Fibroblast of lung (primary cell): ENCODE measurements at places on chromosomes 16 and 17.

DNA sequence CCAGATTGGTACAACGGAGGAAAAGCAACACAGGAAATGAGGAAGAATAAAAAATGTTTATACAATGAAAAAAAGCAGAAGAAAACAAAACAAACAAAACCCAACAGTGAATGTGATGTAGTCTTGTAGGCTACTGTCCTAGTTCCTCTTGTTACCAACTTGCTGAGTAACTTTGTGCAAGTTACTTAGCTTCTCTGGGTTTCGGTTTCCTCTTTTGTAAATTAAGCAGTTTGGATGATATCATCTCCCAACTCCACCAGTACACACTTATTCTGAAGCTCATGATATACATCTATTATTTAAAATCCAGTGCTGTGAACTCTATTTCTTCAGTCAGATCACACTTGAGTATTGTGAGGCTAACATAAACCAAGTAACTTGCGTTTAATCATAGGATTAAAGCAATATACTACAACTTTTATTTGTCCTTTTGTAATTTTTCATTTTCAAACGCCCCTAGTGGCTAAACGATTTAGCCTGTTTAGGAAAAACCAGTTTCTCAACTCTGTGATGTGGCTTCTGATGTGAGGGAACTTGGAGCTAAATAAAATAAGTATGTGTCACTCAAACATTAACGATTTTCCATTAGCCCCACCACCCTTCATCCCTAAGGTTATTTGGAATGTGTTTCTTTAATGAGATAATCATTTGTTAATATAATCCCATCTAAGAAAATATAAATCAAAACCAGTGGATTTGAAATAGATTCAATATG is 1.4 kb upstream of the UNK start:
- peak; percentile 45 for DNase-seq

DNA sequence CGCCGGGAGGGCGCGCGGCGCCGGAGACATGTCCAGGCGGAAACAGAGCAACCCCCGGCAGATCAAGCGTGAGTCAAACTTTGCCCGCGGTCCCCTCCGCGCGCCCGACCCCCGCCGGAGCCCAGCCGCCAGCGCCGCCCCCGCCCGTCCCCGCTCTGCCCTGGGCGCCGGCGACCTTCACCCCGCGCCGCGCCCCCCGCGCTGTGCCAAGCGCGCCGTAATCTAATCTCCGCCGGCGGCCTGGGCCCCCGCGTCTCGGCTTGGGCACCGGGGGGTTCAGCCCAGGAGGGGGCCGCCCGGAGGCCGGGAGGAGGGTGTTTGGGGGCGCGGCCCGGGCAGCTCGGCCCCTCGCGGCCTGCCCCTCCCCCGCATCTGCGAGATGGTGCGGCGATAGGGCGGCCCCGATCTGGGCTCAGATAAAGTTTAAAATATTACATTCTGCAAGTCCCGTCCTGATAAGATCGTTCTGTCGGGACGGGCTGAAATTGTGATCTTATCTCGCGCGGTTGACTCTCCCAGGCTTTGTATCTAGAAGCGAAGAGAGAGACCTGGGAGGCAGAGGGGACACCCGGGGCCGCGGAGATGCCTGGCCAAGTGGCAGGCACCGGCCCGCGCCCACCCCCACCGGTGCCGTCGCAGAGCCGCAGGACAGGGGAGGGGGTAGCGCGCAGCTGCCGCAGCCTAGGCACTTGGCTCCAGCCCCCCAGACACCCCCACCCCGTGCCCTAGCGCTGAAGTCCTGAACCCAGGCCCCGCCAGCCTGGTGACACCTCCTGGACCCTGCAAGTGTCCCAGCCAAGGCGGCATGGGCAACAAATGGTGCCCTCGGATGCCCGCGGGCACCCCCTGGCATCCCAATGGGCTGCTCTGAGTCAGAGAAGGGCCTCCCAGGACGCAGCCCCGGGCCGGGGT is 787 bp downstream of the ZFPM1 start:
- DNase-seq: no peak

- DNase-seq: no peak
These were observed 687 bp upstream of the NARF start for GRCh38 chr17:82457929-82458178.

GRCh38 chr17:68646626-68647526 is 45.7 kb upstream of the FAM20A start:
- peak; percentile 19 for DNase-seq

- DNase-seq: no peak
These were observed 1972.6 kb downstream of the TP53TG3F start for GRCh38 chr16:35431829-35432663.

DNA sequence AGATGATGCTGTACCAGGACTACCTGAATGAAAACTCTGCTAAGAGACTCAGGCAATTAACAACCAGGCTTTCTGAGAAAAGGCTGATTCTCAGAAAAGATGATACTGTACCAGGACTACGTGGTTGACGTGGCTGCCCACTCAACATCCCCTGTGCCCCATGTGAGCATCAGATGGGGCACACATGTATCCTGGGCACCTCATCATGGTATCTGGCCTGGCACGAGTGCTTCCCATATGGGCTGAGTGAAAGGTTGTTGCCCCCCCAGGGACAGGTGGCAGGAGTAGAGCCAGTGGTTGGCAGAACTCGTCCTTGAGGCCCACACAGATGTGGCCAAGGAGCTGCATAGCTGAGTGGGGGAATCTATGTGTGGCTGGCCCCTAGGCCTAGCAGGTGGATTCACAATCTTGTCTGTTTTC is 3.5 kb upstream of the CES4A start:
- DNase-seq: no peak

DNA sequence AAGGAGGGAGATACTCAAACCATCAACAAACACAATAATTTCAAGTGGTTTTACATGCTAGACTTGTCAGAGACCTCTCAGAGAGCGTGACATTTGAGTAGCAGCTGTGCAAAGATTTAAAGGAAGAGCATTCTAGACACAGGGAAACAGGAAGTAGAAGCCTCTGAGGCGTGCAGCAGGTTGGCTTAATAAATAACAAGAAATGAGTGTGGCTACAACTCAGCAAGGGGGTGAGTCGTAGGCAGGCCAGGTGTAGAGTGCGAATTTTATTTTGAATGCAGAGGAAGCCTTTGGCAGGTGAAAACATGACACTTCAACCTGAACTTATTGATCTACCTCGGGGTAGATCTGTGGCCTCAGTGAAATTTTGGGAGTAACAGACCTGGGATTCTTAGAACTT is 73.2 kb upstream of the MRTFB start:
- no peak for DNase-seq

DNA sequence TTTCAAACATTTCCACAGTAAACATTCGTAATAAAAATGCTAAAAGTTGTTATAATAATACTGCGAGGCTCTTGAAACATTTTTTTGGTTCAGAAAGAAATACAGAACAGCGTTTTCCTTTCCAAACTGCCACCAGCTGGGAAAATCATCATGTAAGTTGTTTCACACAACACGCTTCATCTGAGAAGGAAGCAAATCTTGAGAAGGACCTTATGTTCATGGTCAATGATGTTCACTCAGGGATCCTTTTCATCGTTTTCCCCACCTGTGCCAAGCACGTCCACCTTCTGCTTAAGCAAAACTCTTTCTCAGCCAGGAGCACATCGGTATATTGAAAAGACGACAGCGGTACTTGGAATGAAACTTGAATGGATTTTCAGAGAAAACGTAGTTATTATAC is 274.5 kb upstream of the ELAC2 start:
- no peak for DNase-seq

GRCh38 chr16:8943001-8943763 is 20.5 kb downstream of the USP7 start:
- DNase-seq: no peak

GRCh38 chr16:86667035-86667434 is 88.7 kb downstream of the FOXL1 start:
- DNase-seq: no peak

DNA sequence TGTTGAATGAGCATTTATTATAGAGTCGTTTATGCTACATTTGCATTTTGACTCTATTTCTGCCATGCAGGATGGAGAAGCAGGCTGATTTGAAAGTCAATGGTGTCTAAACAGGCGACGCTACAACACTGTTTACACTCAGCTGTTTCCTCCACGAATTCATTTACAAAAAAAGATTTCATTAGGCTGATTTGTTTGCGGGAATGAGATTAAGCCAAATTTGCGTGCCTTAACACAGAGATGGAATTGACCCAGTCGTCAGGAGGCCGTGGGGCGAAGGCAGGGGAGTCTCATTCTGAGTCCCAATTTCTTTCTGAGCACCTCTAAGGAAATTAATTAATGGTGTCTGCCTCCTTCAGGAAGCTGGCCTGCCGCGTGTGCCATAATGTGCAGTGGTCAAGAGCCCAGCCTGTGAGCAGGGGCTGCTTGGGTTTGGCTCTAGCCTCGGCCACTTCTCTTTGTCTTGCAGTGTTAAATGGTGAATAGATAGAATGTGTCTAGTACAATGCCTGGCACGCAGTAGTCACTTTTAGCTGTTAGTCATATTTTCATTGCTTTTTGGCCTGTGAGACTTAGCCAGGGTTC is 88.6 kb upstream of the NKD1 start:
- no peak for DNase-seq

GRCh38 chr16:49489686-49490320 is 116.2 kb downstream of the C16orf78 start:
- DNase-seq: no peak

- no peak for DNase-seq
These were observed 401.4 kb downstream of the GRIN2A start for GRCh38 chr16:9780831-9781230.

- DNase-seq: no peak
These were observed 278.6 kb downstream of the CBLN1 start for GRCh38 chr16:49003022-49003421.

GRCh38 chr17:40022497-40022896 is 7.3 kb downstream of the CSF3 start:
- no peak for DNase-seq

- DNase-seq: no peak
These were observed 1.3 kb upstream of the BAIAP2 start for GRCh38 chr17:81033535-81034167.

GRCh38 chr16:49283376-49284049 is 1.9 kb upstream of the CBLN1 start:
- DNase-seq: no peak

GRCh38 chr17:27379888-27380533 is 76.2 kb upstream of the KSR1 start:
- DNase-seq: peak; percentile 38

- no peak for DNase-seq
These were observed 70.3 kb downstream of the N4BP1 start for GRCh38 chr16:48539485-48540221.

- DNase-seq: no peak
These were observed 1.7 kb downstream of the ATP2C2 start for GRCh38 chr16:84369938-84370627.

DNA sequence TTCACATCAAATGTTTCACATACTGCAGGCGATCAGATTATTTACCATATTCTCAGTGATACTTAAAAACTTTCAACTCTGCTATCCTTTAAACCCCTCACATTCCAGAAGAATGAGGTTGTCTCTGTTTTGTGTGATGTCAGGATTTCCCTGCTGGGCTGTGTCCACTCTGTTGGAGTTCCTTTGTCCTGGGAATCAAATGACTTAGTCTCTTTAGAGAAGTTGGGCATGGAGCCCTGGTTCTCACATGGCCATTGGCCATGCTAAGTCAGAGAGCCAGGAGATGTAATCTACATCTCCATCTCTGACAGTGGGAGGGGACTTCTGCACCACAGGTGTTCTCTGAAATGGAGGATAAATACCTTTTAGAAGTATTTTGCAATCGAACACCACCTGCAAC is 205.1 kb upstream of the MAF start:
- DNase-seq: peak; percentile 25

- DNase-seq: no peak
These were observed 11.0 kb upstream of the ZG16 start for GRCh38 chr16:29767062-29767461.

DNA sequence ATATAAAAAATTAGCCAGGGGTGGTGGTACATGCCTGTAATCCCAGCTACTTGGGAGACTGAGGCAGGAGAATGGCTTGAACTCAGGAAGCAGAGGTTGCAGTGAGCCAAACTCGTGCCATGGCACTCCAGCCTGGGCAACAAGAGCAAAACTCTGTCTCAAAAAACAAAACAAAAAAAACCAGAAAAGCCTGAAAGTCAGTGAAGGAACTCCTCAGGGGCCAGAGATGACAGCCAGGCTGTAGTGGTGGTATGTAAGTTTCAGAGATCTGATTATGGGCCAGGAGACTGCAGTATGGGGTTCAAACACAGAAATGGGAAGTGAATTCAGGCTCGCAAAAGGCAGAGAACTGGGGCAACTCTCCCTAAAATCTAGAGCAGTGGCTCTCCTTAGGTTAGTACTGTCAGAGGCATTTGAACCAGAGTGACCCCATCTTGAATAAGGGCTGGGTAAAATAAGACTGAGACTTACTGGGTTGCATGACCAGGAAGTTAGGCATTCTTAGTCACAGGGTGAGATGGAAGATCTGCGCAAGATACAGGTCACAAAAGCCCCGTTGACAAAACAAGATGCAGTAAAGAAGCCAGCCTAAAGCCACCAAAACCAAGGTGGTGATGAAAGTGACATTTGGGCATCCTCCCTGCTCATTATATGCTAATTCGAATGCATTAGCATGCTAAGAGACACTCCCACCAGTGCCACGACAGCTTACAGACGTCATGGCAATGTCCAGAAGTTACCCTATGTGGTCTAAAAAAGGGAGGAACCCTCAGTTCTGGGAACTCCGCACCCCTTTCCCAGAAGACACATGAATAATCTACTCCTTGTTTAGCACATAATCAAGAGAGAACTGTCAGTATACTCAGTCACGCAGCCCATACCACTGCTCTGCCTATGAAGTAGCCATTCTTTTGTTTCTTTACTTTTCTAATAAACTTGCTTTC is 120.2 kb upstream of the XYLT1 start:
- peak; percentile 37 for DNase-seq

- no peak for DNase-seq
These were observed 167.9 kb upstream of the GSE1 start for GRCh38 chr16:85445064-85445778.

- DNase-seq: no peak
These were observed 35.4 kb upstream of the ABCC11 start for GRCh38 chr16:48282636-48283263.

GRCh38 chr17:16997514-16998429 is 25.9 kb upstream of the TNFRSF13B start:
- DNase-seq: no peak

- no peak for DNase-seq
These were observed 52.6 kb upstream of the CRISPLD2 start for GRCh38 chr16:84766978-84767773.

DNA sequence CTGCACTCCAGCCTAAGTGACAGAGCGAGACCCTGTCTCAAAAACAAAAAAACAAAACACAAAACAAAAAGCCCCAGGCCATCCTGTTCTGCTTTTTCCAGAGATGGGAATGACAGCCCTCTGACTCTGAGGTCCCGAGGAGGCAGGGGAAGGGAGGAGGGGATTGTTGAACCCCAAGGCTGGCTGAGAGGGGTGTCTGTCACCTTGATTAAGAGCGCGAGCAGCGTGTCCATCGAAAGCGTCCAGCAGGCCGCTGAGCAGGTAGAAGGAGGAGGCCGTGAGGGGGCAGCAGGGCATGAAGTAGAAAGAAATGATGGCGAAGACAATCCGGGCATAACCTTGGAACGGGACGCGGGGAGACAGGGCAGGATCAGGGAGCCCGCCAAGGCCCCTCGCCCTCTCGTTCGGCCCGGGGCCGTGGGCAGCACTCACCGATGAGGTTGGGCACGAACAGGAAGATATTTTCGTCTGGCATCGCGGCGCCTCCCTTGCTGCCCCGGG is 593 bp downstream of the CDIPT start:
- DNase-seq: no peak
